ENCODE measurements at places on chromosomes 3 and 15. TPM values are rescaled to one million over a fixed set of nuclear protein-coding genes. Genes with fewer than 3 reads are reported as not detected.

Gene TAGLN3
- total RNA-seq: not detected

Gene CCR2
- not detected for total RNA-seq

Gene ST6GAL1
- 23.8 TPM for total RNA-seq

Gene TMEM266
- 0.06 TPM for total RNA-seq

Gene RASSF1
- total RNA-seq: 30.3 TPM

Gene USP13
- total RNA-seq: 7.0 TPM
